Vagina (tissue), 2 donors: ENCODE measurements at places on chromosomes 11 and 22. TPM values are rescaled to one million over a fixed set of nuclear protein-coding genes. Genes with fewer than 3 reads are reported as not detected.

GRCh38 chr11:83760932-83761331 is 474.8 kb upstream of the CCDC90B start:
- no peak for DNase-seq

Gene DTX4
- 8.1 TPM for total RNA-seq

Gene ASCL3
- not detected for total RNA-seq

DNA sequence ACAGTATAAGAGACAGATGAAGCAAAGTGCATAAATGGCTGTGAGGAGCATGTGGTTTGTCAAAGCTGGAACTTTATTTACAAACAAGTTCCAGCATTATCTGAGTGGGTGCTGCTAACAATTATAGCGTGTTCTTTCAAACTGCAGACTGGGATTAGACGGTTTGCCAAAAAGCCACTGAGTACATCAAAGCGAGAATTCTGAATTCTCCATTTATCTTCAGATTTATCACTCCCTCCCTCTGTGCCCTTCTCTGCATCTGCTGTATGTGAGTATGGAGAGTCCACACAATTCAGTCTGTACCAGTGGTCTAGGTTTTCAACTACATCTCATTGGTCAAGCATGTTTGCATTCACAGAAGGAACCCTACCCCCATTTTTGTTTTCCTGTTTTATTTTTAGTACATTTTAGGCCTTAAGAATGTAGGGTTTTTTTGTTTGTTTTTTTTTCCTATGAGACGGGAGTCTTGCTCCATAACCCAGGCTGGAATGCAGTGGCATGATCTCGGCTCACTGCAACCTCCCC is 18.1 kb upstream of the INCENP start:
- DNase-seq: peak; percentile 14

GRCh38 chr11:128723531-128723930 is 29.7 kb downstream of the FLI1 start:
- DNase-seq: no peak

Gene CRYBB2
- not detected for total RNA-seq

- DNase-seq: no peak
Measured at GRCh38 chr11:75422248-75423231, 10.5 kb downstream of the KLHL35 start.

DNA sequence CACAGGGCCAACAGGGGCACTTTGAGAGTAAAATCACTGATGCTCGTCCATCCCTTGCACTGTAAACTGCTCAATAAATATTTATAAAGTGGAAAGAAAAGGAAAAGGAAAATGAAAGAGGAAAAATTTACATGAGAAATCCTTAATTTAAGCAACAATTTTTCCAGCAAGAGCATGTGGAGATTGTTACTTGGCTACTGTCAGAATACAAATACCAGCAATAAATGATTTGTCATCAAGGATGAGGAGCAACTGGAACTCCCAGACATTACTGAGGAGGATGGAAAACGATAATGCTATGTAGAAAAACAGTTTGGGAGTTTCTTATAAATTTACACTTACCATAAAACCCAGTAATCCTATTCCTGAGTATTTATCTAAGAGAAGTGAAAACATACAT is 123.0 kb downstream of the SGSM3 start:
- DNase-seq: no peak

DNA sequence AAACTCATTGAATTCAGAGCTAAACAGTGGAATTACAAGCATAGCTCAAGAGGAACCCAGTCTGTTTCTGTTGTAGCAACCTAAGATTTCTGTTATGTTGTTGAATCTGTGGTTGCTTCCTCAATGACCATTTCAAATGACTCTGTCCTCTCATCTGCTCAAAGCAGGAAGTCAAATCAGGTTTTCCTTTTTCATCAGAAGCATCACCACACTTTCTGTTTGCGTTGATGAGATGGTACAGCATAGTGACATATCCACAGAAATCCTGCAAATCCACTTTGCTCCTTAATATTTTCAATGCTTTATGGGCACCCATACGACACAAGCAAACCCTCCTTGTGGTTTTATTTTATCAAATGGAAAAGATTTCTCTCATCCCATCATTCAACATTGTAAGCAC is 12.6 kb upstream of the UCP2 start:
- DNase-seq: no peak

- DNase-seq: peak; percentile 65
Measured at GRCh38 chr11:69244266-69244665, 49.7 kb upstream of the MYEOV start.

Gene FGF4
- not detected for total RNA-seq

DNA sequence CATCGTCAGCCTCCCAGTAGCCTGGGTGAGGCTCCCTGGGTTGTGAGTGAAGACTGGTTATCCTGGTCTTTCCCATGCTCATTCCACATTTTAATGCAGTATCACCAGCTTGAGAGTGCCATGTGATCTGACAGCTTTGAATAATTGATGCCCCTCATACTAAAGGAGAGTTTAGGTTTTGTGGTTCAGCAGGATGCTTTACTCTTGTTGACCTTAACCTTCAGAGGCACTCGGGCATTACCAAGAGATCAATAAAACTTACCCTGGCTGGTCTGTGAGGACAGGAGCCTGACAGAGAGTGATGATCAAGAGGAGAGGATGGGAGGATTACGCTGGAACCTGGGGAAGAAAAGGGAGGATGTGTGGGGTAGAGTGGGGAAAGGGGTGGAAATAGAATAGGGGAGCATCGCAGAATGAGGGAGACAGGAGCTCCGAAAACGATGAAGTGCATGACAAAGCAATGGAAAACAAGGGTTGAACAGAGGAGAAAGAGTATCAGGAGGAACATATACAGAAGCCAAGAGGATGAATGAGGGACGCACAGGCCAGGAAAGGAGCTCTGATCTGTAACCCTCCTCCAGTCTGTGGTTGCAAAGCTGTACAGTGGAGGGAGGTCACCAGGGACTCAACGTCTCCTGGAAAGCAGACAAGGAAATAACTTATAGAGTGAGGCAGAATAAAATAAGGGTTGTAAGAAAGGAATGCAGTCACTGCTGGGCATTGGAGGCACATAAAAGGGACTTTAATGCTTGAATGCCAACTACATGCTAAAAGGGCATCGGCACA is 594.5 kb downstream of the NTM start:
- DNase-seq: no peak

Gene OR56A1
- not detected for total RNA-seq

GRCh38 chr11:17298302-17298701 is 21.8 kb downstream of the NUCB2 start:
- DNase-seq: no peak

GRCh38 chr11:40403321-40403720 is 1056.1 kb downstream of the LRRC4C start:
- no peak for DNase-seq

Gene BEST1
- total RNA-seq: 4.4 TPM

DNA sequence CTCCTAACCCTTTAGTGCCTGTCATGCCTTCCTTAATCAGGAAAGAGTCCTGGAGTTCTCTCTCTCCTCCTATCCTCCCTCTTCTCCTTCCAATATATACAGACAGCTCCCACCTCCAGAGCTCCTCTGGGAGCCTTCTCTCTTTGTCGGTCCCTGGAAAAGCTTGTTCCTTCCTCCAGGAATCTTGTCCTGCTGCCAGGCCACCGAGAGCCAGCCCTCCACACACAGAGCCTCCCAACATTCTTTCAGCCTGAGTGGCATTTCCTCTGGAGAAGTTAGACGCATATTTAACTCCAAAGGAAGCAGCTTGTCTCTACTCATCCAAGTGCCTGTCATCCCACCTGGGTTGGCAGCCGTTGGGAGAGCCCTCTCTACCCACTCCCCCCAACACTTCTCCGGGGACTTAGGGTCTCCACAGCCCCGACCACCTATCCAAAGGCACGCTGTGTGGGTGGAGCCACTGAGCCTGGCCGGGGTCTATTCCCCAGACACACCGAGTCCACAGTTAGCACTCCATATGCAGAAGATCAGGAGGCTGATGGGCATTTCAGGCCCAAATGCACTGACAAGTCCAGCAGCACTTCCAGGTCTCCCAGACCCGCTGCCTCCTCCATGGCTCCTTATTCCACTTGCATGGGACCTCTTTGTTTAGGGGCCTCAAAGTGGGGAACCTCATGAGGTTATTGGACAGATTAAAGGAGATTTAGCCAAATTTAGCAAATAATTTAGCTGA is 31.1 kb downstream of the DKK3 start:
- peak; percentile 82 for DNase-seq
